ENCODE measurements at places on chromosomes 11 and 22.

GRCh38 chr11:76604626-76605241, 65.8 kb downstream of the LRRC32 start:
- no peak for DNase-seq

GRCh38 chr22:31271485-31271884, 20.8 kb downstream of the PIK3IP1 start:
- no peak for DNase-seq

DNA sequence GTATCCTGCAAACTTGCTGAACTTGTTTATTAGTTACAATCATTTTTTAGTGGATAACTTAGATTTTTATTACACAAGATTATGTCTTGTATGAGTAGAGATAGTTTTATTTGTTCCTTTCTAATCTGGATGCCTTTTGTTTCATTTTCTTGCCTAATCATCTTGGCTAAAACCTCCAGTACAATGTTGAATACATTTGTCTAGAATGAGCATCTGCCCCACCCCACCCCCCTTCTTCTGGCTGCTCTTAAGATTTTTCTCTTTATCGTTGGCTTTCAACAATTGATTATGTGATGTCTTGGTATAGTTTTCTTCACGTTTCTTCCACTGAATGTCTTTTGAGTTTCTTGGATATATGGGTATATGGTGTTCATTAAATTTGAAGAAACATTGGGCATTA, 37.3 kb upstream of the TUB start:
- DNase-seq = no peak

- DNase-seq = no peak
These were observed 24.5 kb upstream of the PDGFB start for GRCh38 chr22:39269095-39269790.

- DNase-seq = no peak
These were observed 20.7 kb upstream of the CBX7 start for GRCh38 chr22:39173050-39173706.

GRCh38 chr11:64536396-64536941, 54.6 kb upstream of the SLC22A12 start:
- DNase-seq = no peak

DNA sequence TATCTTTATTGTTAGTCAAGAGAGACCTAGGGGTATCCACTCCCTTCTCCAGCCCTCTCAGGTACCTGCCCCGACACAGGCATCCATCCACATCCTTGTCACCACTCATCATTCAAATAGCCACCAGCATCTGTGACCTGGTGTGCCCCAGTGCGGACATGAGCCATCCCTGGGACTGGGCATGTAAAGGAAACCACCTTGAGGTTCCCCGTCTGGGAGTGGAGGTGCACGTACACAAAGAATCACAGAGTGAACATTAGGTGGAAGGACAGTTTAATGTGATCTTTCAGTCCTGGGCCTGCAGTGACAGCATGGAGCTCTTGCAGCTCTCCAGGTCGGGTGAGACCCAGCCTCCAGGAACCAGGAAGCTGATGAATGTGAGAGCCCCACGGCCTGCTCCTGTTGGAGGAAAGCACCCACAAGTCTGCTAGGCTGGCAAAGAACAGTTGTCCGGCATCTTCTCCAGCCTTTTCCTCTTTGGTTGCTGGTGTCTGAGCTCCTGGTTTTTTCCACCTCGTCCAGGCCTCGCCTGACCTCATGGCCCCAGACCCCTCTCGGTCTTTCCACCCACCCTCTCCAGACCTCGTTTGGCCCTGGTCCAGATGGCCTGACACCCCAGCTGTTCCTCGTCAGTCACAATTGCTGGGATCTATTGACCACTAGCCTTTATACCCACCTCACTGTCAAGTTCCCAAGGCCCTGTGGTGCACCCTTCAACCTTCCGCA, 16.5 kb downstream of the PSMD13 start:
- DNase-seq = no peak

DNA sequence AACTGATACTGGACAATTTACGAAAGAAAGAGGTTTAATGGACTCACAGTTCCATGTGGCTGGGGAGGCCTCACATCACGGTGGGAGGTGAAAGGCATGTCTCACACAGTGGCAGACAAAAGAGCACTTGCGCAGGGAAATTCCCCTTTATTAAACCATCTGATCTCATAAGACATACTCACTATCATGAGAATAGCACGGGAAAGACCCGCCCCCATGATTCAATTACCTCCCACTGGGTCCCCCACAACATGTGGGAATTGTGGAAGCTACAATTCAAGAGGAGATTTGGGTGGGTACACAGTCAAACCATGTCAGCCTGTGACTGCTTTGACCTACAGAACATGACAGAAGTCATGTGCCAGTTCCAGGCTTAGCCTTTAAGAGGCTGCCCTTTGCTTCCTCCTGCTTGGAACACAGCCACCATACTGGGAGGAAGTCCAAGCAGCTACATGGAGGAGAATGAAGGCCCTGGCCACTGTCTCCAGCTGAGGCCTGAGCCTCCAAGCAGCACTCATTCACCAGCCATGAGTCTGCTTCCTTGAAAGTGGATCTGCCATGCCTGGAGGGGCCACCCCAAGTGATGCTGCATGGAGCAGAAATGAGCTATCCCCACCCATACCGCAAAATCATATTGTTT, 10.9 kb upstream of the GAL start:
- DNase-seq = no peak

- DNase-seq = no peak
These were observed 16.6 kb downstream of the MED15 start for GRCh38 chr22:20524004-20524481.

DNA sequence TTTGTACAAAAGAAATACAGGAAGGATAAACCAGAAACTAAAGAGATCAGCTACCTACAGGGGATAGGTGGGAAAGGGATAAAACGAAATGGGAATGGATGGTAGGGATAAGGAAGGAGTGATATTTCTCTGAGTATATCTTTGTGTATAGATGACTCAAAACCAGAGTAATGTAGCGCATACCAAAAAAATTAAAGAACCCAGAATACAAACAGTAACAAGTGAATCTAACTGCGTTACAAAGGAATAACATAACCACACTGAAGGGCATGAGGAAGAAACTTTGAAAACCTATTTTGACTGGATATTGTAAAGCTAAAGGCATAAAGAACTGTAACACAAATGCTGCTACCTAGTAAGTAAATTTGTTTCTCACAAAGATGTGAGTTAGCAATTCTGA, 37.9 kb downstream of the MAPK1 start:
- no peak for DNase-seq

DNA sequence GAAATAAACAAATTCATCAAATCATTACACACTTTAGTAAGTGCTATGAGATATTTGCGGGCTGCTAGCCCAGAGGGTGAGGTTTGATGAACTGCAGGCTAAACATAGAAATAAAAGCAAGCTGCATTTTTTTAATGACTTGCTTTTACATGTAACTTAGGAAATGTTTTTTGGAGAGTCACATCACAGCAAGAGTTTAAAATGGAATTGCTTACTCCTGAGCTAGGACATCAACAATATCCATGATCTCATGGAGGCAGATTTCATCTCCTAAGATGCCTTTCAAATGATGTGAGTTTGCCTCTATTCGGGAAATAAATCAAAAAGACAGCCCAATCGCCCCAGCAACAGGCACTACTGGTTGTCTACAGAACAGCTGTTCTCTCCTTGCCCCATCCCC, 73.4 kb upstream of the CD44 start:
- DNase-seq = no peak

- DNase-seq = peak; percentile 67
These were observed 14.4 kb downstream of the KCNJ5 start for GRCh38 chr11:128905345-128906184.

DNA sequence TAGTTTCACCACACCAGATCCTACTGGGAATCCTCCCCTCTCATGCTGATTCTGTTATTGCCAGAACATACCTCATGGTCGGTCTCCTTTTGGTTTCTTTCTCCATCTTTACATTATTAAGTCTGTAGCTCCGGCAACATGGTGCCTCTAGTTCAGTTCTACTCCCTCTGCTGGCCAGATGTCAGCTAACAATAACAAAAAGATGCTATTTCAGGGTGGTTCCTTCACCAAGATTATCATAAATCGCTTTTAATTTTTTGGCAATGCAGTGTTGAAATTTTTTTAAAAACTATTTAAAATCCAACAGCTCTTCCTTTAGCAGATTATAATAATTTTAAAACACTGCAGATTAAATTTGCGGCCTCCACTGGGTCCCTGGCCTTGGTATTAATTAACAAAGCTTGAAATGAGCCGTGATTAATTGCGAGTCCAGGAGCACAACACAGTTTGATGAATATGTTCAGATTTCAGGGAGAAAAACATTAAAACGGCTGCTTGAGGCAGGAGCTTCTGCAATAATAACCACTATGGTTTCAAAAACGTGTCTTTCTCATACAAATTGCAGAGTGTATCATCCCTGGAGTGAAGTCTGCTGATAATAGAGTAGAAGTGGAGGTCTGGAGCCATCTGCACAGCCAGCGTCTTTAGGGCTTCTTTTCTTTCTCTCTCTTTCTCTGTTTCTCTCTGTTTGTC, 492.9 kb upstream of the KIRREL3 start:
- peak; percentile 51 for DNase-seq

DNA sequence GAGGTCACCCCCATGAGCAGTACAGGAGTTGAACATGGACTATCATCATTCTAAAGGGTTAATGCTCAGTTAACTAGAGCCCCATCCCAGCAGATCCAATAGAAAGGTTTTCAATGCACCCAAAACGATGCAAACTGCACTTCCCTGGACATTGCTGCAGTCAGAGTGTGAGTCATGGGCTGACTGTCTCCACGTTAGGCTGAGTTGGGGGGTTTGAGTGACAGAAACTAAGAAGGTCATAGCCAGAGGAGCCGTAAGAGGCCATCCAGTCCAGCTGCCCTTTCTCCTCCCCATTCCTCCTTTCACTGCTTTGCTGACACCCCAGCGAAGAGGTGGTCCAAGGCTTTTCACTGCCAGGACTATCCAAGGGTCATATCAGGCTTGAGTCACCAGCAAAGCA, 10.5 kb upstream of the OR2AT4 start:
- DNase-seq = no peak

DNA sequence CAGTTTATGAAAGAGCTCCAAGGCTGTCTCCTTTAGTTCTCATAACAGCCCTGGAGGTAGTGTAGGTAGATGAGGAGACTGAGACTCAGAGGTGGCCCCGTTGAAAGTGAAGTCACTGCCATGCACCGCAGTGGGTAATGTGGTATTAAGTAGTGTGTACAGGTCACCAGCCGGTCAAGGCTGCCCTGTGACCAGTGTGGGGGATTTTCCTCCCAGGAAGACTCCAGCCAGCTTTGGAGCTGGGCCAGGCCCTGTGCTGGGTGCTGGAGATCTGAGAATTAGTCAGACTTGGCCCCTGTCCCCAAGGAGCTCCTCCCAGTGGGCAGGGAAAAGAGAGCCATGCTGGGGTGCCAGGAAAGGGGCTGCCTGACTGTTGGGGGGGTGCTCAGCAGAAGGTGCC, 5.3 kb downstream of the OMP start:
- DNase-seq = no peak

- no peak for DNase-seq
These were observed 1.7 kb upstream of the OR52K1 start for GRCh38 chr11:4480577-4481239.

DNA sequence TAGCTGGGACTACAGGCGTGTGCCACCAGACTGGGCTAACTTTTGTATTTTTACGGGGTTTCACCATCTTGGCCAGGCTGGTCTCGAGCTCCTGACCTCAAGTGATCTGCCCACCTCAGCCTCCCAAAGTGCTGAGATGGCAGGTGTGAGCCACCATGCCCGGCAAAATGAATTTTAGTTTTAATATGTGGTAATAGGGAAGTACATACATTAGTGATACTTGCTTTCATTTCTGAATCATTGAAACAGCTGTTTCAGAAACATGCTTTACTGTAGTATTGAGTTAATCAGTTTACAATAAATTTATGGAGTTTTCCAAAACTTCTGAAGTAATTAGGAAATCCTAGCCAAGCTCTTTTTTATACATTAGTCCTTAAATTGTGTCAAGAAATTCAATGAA, 15.6 kb downstream of the PCF11 start:
- DNase-seq = no peak

- DNase-seq = no peak
These were observed 16.0 kb upstream of the CCDC90B start for GRCh38 chr11:83302151-83302550.

- DNase-seq = no peak
These were observed 234.8 kb downstream of the GRIK4 start for GRCh38 chr11:120746376-120746775.

- DNase-seq = no peak
These were observed 90.7 kb downstream of the CSNK2A3 start for GRCh38 chr11:11262171-11262920.

DNA sequence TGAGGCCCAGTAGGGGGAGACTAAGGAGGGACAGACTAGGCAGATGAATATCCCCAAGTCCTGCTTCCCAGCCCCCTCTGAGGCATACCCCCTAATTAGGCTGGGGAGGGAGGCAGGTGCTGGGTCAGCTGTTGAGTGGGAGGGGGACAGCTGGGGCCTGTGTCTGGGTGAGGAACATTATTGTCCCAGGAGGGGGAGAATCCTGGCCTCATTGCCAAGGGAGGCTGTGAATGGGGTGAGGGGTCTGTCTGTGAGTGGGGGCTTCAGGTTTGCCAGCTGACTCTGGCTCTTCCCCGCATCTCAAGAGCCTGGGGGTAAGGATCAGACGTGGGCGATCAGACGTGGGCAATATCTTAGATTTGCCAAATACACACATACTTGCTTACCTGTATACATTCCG, 2.1 kb downstream of the INPPL1 start:
- DNase-seq = no peak

GRCh38 chr11:37630866-37631265, 1032.8 kb upstream of the RAG2 start:
- DNase-seq = no peak

DNA sequence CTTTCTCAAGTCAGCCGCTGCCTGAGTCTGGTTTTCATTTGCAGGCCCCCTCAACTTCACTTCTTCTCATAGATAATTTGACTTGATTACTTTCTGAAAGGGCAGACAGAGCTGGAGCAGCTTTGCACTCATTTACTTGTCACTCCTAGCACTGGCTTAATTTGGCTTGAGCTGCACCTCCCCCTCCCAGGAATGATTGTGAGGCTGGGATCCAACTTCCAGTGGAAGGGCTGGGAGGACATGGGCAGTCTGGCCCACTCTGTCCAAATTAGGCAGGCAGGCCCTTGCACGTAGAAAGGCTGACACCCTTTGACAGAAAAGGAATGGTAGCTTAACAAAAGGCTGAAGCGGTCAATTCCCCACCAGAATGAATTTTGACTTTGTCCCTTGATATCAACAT, 453.9 kb downstream of the ETS1 start:
- no peak for DNase-seq

DNA sequence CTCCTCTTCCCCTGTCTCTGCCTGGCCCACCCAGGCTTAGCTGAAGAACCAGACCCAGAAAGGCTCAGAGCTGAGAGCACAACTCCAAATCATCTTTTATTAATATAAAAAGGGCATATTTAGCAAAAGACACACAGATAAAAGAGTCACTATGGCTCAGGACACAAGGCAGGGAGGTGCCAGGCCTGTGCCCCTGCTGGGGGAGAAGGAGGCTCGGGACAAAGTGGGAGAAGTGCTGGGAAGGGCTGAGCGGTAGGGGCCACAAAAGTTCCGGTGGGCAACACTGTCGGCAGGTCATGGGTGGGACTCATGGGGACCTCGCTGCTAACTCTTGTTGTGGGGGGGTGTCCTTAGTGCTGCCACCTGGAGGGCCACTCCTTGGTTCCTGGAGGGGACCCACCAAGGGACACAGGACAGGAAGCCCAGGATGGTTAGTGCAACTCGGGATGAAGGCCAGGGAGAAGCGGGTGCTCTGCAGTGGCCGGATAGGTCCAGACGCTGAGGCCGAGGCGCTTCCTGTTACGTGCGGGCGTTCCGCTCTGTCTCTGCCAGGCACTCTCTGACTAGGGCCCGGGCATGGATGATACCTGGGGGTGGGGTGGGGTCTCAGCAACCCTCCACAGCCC, 1.4 kb upstream of the PITPNM1 start:
- DNase-seq = no peak

GRCh38 chr22:50226063-50226874, 18.6 kb downstream of the TUBGCP6 start:
- no peak for DNase-seq

Measured in NCI-H774 (cell line).